ENCODE measurements at places on chromosomes 6 and 20.

DNA sequence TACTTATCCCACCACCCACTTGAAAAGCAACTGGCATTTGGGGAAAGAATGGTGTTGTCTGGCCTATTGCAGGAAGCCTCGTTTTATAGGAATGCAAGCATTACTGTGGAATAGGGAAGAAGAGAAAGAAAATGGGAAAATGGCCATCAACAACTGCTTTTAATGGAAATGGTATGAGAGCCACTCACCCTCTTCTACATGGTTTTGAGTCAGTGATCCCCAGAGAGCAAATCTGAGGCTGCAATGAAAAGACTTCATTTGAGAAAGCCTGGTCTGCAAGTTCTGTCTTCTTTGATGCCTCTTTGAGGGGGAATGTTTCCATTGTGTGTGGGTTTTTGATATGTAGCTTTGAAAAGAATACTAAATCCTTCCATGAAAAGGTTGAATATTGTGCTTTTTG, 172.3 kb upstream of the HDDC2 start:
- DNase-seq = no peak

DNA sequence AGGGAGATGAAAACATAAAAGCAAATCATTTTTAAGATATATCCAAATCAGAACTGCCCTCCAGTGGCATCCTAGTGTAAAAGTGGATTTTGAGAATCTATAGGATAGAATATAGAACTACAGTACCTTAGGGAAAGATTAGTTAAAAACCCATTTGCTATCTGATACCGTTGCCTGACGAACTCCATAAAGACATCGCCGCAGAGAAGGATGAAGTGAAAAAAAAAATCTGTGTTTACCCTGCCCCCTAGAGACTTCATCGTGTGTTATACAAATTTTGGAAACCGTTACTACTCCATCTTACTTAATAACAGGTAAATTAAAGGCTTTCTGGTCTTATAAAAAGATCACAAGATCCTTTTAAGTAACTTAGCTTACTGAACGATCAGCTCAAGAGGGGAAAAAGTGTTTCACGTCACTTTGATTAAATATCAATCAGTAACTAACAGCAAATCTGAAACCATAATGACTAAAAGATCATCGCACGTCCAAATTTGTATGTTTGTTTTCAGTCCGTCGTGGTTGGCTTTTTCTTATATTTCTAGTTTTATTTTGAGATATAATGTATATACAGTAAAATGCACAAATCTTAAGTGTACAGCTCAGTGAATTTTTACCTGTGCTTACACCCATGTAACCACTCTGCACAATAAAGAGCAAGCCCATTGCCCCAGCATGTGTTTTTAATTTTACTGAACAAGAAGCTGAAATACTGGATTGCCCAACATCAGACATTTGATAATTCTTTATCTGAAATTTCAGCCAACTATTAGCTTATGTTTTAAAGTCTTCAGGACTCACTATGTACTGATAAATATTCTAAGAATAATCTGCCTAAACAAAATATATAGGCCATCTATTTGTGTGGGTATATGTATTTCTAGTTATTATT, 881 bp upstream of the MCM3 start:
- DNase-seq = peak; percentile 23

GRCh38 chr6:130409418-130410100, 43.7 kb downstream of the TMEM200A start:
- no peak for DNase-seq

- DNase-seq = no peak
Measured at GRCh38 chr20:2316847-2317495, 21.2 kb downstream of the TGM3 start.

DNA sequence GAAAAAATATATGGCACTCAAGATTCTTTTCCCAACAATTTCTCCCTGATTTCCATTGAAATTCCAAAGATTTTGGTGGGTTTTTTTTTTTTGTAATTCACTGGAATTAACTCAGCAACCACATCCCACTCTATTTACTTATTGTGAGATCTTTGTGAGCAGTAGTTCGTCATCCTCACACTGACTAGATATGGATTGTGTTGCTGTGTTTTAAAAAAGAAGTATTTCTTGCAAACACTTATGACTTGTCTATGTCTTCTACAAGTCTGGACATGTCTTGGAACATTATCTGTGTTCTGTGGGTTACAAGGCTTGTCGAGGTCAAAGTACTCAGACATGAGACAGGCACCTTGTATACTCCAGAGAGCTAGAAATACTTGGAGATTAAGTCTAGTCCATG, 7.3 kb upstream of the TENT5A start:
- peak; percentile 4 for DNase-seq

- DNase-seq = no peak
Measured at GRCh38 chr6:117829594-117830319, 77.3 kb upstream of the SLC35F1 start.

Measured in MV-4-11 (cell line).